ENCODE measurements at places on chromosomes 7 and 10.

DNA sequence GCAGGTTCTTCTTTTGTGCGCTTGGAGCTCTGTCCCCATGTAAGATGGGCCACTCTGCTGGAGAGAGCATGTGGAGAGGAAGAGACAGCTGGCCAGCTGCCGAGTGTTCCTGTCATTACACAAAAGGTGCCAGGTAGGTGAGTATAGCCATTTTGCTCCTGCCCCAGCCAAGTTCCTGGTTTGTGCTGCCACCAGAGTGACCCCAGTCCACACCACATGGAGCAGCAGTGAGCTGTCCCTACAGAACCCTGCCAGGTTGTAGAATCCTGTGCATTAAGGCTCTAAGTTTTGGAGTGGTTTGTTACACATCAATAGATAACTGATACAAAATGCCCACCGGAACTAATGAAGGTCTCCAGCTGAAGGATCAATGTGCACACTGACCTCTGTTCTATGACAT, 84.6 kb upstream of the GHITM start:
- no peak for DNase-seq

GRCh38 chr7:25787336-25787735, 364.7 kb upstream of the NFE2L3 start:
- DNase-seq: no peak

DNA sequence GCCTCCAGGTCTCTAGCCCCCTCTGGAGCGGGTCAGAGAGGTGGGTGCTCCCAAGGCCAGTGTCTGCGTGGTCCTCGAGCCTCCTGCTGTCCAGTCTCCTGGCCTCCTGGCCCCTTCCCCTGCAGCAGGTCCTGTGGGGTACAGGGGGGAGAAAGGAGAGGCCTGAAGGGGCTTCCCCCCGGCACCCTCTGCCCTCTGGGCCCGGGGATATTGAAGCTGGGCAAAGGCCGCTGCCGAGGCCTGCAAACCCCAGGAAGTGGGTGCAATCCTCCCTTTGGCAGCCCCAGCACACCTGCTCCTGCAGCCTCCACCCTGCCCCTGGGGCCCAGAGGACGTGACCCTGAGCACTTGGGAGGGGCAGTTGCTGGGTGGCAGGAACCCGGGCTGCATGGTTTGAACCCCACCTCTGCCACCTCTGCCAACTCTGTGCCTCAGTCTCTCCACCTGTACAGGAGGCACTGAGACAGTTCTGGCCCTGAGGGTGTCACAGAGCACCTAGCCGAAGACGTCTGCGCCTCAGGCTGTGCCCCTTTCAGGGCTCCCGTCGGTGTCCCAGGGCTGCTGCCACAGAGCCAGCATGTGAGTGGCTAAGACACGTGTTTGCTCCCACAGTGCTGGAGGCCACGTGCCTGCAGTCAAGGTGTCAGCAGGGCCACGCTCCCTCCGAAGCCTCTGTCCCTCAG, 59.1 kb upstream of the INPP5A start:
- peak; percentile 55 for DNase-seq

DNA sequence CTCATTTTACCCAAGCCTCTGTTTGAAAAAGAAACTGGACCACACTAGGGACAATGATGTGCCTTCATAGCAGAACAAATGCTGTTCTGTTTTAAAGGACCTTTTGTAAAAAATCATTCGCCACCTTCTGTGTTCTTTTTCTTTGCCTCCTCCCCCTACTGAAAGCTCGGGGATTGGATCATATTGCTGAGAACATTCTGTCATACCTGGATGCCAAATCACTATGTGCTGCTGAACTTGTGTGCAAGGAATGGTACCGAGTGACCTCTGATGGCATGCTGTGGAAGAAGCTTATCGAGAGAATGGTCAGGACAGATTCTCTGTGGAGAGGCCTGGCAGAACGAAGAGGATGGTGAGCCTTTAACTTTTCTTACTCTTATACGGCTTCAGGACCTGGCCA, 62.2 kb downstream of the POLL start:
- no peak for DNase-seq

DNA sequence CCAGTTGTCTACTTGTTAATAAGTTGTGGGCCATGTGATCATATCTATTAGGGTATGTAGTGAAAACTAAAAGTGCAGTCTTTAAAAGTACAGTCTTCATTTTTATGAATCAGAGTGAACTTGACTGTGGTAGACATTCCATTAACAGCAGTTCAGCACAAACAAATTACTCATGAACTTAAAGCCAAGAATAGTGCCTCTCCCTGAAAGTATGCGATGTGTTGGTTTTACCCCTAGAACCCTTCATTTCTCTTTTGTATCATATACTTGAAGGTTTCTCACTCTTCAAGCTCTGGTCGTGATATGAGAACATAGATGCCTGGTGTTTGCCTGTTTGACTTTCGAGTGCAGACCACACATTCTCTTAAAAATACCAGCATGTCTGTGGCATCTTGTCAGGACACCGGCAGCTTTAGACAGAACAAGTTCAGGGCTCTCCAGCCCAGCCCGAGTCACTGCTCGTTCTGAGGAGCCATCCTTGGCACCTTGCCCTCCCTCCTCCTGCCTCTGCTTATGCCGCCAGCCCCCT, 159.3 kb downstream of the LCOR start:
- DNase-seq: no peak

Data from suprapubic skin (tissue), 4 donors.